ENCODE measurements at places on chromosomes 11 and 22. TPM values are rescaled to one million over a fixed set of nuclear protein-coding genes. Genes with fewer than 3 reads are reported as not detected.
A peak's percentile ranks its signal among the peaks of the same experiment; 100 is the strongest.

Gene ZFTA
- polyA plus RNA-seq = 15.9 TPM

Gene STARD10
- polyA plus RNA-seq = 513 TPM

Gene MUC5B
- polyA plus RNA-seq = not detected

Gene OR56A1
- not detected for polyA plus RNA-seq

Gene MS4A7
- polyA plus RNA-seq = 17.5 TPM

Gene DDI1
- 0.08 TPM for polyA plus RNA-seq

Gene KRTAP5-8
- not detected for polyA plus RNA-seq

Gene MAJIN
- polyA plus RNA-seq = not detected

Gene SEC14L6
- 1.5 TPM for polyA plus RNA-seq

Gene RFPL1
- polyA plus RNA-seq = not detected

Gene WBP2NL
- 1.6 TPM for polyA plus RNA-seq

Gene TP53AIP1
- polyA plus RNA-seq = 0.29 TPM

Gene SPA17
- polyA plus RNA-seq = 14.8 TPM

Gene CWF19L2
- polyA plus RNA-seq = 8.6 TPM

DNA sequence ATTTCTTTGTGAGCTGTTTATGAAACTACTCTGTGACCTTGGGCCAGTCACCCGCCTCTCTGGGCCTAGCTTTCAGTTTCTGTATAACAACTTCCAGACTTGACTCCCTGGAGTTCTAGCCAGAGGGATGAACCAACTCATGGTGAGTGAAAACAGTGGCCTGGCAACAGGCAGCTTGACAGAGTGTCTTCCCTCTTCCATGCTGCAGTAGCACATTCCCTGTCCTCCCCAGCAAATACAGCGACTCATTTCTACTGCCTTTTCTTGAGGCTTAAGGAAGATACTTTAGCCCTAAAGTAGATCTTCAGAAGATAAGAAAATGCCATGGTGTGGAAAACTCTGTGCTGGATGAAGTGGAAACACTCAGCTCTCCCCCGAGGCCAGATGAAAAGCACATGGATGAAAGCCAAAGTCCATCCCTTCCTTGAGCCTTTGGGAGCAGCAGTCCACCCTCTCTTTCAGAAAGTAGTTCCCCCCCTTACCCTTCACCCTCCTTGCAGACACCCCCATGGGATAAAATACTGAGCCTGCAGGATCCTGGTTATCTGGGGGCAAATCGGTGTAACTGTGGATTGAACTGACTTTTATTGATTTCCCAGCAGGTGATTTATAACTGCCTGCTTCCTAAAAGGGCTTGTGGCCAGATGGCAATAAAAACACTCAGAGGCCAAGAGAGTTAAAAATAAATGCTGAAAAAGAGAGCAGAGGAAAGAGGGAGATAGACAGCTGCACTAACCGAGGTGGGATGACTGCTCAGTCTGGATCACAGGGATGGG, 24.1 kb downstream of the IRAG1 start:
- H3K27me3 ChIP-seq = no peaks in the 10 kb centered on the region
- peak; percentile 79 for DNase-seq
- H3K4me3 ChIP-seq = no peak overlapping the region
- H3K36me3 ChIP-seq = no peaks in the 10 kb centered on the region

GRCh38 chr11:116563028-116563711, 209.6 kb downstream of the BUD13 start:
- no peak for DNase-seq
- no peak overlapping the region for H3K27ac ChIP-seq
- no peaks in the 10 kb centered on the region for H3K4me1 ChIP-seq
- H3K27me3 ChIP-seq = no peaks in the 10 kb centered on the region
- H3K4me3 ChIP-seq = no peak overlapping the region

- H3K27me3 ChIP-seq = no peaks in the 10 kb centered on the region
- peaks cover 8% of the 10 kb centered on the region for H3K4me1 ChIP-seq
- H3K4me3 ChIP-seq = peak overlapping the region; percentile 52
Measured at GRCh38 chr11:95924414-95924760, 480 bp upstream of the MTMR2 start.

GRCh38 chr11:121141066-121141465, 40.0 kb downstream of the TECTA start:
- no peak overlapping the region for H3K27ac ChIP-seq
- no peaks in the 10 kb centered on the region for H3K36me3 ChIP-seq
- H3K27me3 ChIP-seq = no peaks in the 10 kb centered on the region
- H3K4me3 ChIP-seq = no peak overlapping the region

GRCh38 chr11:86396396-86396795, 21.7 kb downstream of the CCDC81 start:
- H3K27ac ChIP-seq = no peak overlapping the region
- H3K36me3 ChIP-seq = no peaks in the 10 kb centered on the region
- peaks cover 18% of the 10 kb centered on the region for H3K4me1 ChIP-seq
- no peak overlapping the region for H3K4me3 ChIP-seq

GRCh38 chr11:94968334-94968958, 4.9 kb downstream of the CWC15 start:
- H3K27ac ChIP-seq = no peak overlapping the region
- no peak overlapping the region for H3K4me3 ChIP-seq
- no peaks in the 10 kb centered on the region for H3K27me3 ChIP-seq
- H3K4me1 ChIP-seq = peaks cover 6% of the 10 kb centered on the region
- H3K36me3 ChIP-seq = peaks cover 85% of the 10 kb centered on the region
- no peak for DNase-seq

DNA sequence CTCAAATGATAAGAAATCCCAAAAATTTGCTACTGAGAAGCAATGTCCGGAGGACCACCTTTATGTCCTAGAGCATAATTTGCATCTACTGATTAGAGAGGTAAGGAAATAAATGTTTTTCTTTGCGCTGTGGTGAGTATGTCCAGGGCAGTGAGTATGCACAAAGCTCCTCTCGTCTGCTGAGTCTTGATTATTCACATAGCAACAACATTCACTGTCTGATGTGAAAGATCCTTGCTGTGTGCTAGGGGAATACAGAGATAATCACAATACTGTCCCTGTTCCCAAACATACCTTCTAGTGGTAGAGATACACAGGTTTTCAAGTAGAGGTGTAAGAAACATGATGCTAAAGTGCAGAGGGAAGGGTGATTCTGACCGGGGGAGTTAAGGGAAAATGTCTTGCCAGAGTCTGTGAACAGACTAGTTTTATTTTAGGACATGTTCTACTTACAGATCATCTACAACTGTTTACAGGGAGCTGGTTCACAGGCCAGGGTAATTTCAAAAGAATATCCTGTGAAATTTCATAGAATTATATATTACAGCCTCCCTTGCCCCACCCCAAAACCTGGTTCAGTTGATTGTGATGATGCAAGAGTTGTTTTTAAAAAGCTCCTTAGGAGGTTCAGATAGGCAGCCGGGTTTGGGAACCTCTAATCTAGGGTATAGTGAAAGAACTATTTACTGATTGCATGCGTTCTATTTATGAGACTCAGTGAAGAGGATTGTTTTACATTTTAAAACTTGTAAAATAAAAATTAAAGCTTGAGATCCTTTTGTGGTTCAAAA, 12.6 kb downstream of the MED17 start:
- no peak overlapping the region for H3K4me3 ChIP-seq
- no peaks in the 10 kb centered on the region for H3K36me3 ChIP-seq
- H3K27me3 ChIP-seq = no peaks in the 10 kb centered on the region
- no peak overlapping the region for H3K27ac ChIP-seq

GRCh38 chr11:92107331-92107730, 117.3 kb upstream of the FAT3 start:
- H3K4me3 ChIP-seq = no peak overlapping the region
- H3K36me3 ChIP-seq = no peaks in the 10 kb centered on the region
- DNase-seq = no peak
- no peak overlapping the region for H3K27ac ChIP-seq
- H3K27me3 ChIP-seq = no peaks in the 10 kb centered on the region

GRCh38 chr11:17760102-17761029, 25.8 kb downstream of the KCNC1 start:
- no peaks in the 10 kb centered on the region for H3K36me3 ChIP-seq
- no peak for DNase-seq
- no peak overlapping the region for H3K4me3 ChIP-seq
- no peaks in the 10 kb centered on the region for H3K27me3 ChIP-seq
- no peaks in the 10 kb centered on the region for H3K4me1 ChIP-seq
- H3K27ac ChIP-seq = no peak overlapping the region

- H3K4me3 ChIP-seq = no peak overlapping the region
- H3K27me3 ChIP-seq = no peaks in the 10 kb centered on the region
- no peaks in the 10 kb centered on the region for H3K36me3 ChIP-seq
- no peaks in the 10 kb centered on the region for H3K4me1 ChIP-seq
Measured at GRCh38 chr11:21465920-21466319, 727.0 kb upstream of the ANO5 start.

GRCh38 chr11:127789927-127790326, 789.4 kb upstream of the KIRREL3 start:
- no peak for DNase-seq
- H3K27me3 ChIP-seq = no peaks in the 10 kb centered on the region
- no peaks in the 10 kb centered on the region for H3K36me3 ChIP-seq
- no peak overlapping the region for H3K4me3 ChIP-seq
- no peak overlapping the region for H3K27ac ChIP-seq
- H3K4me1 ChIP-seq = no peaks in the 10 kb centered on the region

GRCh38 chr11:69697469-69697843, 6.4 kb downstream of the FGF19 start:
- DNase-seq = no peak
- H3K4me1 ChIP-seq = peaks cover 5% of the 10 kb centered on the region
- no peak overlapping the region for H3K4me3 ChIP-seq
- H3K36me3 ChIP-seq = no peaks in the 10 kb centered on the region
- H3K27me3 ChIP-seq = peaks cover 26% of the 10 kb centered on the region

GRCh38 chr11:19938169-19938856, 222.0 kb downstream of the DBX1 start:
- H3K4me3 ChIP-seq = no peak overlapping the region
- no peaks in the 10 kb centered on the region for H3K27me3 ChIP-seq
- peak; percentile 48 for DNase-seq
- H3K4me1 ChIP-seq = no peaks in the 10 kb centered on the region
- no peak overlapping the region for H3K27ac ChIP-seq
- no peaks in the 10 kb centered on the region for H3K36me3 ChIP-seq

DNA sequence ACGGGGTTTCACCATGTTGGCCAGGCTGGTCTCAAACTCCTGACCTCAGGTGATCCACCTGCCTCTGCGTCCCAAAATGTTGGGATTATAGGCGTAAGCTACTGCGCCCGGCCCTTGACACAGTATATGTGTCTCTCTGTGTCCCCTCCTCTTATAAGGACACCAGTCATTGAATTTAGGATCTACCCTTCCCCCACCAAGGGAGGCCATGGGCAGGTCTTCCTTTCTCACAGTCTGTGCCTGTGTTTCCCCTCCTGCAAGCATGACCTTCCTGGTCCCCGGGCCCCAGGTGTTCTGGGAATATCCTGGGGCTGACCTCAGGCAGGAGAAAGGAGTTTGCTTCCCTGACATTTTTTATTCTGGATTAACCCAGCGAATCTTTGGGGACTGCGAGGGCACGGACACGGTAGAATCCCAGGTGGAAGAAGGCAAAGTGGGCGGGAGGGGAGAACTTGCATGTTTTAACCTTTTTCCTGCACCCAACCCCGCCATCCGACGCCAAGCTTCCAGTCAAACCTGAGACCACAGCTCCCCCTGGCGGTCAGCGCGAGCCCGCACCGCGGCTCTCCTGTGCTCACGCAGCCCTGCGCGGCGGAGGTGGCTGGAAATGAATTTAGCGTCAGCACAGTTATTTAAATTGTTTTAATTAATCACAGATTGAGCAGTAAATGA, 42.1 kb upstream of the ISX start:
- H3K27ac ChIP-seq = no peak overlapping the region
- peak; percentile 72 for DNase-seq
- H3K27me3 ChIP-seq = peaks cover 12% of the 10 kb centered on the region
- no peak overlapping the region for H3K4me3 ChIP-seq
- H3K36me3 ChIP-seq = no peaks in the 10 kb centered on the region

GRCh38 chr11:124602193-124602592, 9.0 kb upstream of the PANX3 start:
- H3K36me3 ChIP-seq = no peaks in the 10 kb centered on the region
- H3K27me3 ChIP-seq = no peaks in the 10 kb centered on the region
- no peak overlapping the region for H3K4me3 ChIP-seq

DNA sequence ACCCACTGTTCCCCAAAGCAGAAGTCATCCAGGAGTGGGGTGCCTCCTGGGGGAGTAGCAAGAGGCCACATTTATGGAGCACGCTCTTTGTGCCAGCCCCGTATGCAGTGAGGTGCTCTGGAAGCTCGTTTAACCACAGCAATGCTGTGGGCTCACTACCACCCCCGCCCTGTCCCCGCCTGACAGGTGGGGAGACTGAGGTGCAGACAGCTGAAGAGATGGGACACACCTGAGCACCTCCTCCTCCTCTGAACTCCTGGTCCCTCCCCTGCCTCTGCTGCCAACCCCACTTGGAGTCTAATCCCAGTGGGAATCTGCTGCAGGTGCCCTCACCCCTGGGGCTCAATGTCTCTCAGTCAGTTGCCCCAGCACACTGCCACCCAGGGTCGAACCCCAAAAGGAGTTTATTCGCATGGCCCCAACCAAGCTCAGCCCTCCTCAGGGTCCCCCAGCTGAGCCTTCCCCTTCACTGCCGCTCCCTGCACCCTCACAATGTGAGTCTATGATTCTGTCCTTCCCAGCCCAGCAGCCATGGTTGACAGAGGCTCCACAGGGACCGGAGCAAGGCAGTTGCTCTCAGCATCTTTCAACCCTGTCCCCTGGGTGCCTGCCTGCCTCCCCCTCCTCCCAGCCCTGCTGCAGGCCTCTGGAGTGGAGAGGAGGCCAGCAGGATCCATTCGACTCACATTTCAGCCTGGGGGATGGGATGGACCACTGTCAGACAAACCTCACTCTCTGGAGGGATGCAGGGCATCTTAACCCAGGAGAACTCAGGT, 13.3 kb upstream of the BCR start:
- H3K36me3 ChIP-seq = no peaks in the 10 kb centered on the region
- H3K4me1 ChIP-seq = no peaks in the 10 kb centered on the region
- H3K27me3 ChIP-seq = no peaks in the 10 kb centered on the region
- no peak for DNase-seq
- H3K4me3 ChIP-seq = no peak overlapping the region

GRCh38 chr22:35660291-35661127, 12.3 kb downstream of the APOL6 start:
- DNase-seq = no peak
- H3K27me3 ChIP-seq = no peaks in the 10 kb centered on the region
- peak overlapping the region; percentile 62 for H3K27ac ChIP-seq

- DNase-seq = no peak
- H3K27me3 ChIP-seq = no peaks in the 10 kb centered on the region
- H3K27ac ChIP-seq = no peak overlapping the region
- no peak overlapping the region for H3K4me3 ChIP-seq
- no peaks in the 10 kb centered on the region for H3K36me3 ChIP-seq
- no peaks in the 10 kb centered on the region for H3K4me1 ChIP-seq
Measured at GRCh38 chr22:49091917-49092545, 735.6 kb downstream of the BRD1 start.

GRCh38 chr11:10914050-10914449, 56.2 kb upstream of the ZBED5 start:
- H3K27ac ChIP-seq = no peak overlapping the region
- no peaks in the 10 kb centered on the region for H3K27me3 ChIP-seq
- no peaks in the 10 kb centered on the region for H3K4me1 ChIP-seq
- no peak overlapping the region for H3K4me3 ChIP-seq

DNA sequence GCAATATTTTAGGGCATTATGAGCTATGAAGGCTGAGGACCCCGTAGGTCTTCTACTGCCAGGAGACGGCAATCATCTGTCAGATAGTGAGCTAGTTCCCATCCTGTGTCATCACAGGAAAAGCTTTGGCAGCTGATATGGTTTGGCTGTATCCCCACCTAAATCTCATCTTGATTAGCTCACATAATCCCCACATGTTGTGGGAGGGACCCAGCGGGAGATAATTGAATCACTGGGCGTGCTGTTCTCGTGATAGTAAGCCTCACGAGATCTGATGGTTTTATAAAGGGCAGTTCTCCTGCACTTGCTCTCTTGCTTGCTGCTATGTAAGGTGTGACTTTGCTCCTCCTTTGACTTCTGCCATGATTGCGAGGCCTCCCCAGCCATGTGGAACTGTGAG, 18.1 kb downstream of the CSRP3 start:
- H3K4me3 ChIP-seq = no peak overlapping the region
- H3K36me3 ChIP-seq = no peaks in the 10 kb centered on the region
- H3K27ac ChIP-seq = no peak overlapping the region
- H3K27me3 ChIP-seq = no peaks in the 10 kb centered on the region
- no peak for DNase-seq
